ENCODE measurements at places on chromosomes 3 and 15.

GRCh38 chr3:126982126-126982470 lies 817 bp upstream of the PLXNA1 start:
- DNase-seq = peak; percentile 94

GRCh38 chr15:101120987-101121386 lies 130.9 kb downstream of the CHSY1 start:
- DNase-seq = no peak

DNA sequence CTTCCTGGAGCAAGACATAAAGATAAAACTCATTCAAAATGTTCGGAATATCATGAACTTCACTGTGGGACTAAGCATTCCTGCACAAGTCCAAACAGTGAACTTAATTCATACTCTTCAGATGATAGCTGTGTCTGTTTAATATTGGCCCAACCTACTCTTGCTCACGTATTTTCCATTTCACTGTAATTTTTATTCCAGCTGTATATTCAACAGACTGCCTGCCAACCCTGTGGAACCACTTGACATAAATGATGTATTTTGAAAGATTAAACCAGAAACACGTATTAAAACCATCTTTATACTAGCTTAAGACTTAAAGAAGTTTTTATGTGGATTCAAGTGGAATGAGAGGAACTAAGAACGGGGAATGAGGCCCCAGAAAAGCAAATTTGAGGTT lies 172.5 kb downstream of the TMEM108 start:
- no peak for DNase-seq

GRCh38 chr15:35629766-35630165 lies 83.8 kb upstream of the DPH6 start:
- DNase-seq = no peak

DNA sequence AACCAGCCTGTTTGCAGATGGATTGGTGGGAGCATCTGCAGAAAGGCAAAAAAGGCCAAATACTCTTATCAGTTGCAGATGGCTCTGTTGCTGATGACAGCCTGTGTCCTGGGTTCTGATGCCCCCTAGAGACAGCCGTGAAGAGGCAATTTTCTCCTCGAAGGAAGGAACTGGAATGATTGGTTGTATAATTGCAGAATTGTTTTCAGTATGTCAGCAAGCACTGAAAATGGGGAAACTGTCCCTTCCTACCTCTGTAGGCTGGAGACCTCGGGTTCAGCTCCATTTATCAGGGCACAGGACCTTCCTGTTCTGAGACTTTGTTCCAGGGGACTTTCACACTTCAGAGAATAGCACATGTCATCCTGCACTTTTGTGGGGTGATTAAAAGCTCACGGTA lies 103.0 kb downstream of the PGPEP1L start:
- peak; percentile 69 for DNase-seq

DNA sequence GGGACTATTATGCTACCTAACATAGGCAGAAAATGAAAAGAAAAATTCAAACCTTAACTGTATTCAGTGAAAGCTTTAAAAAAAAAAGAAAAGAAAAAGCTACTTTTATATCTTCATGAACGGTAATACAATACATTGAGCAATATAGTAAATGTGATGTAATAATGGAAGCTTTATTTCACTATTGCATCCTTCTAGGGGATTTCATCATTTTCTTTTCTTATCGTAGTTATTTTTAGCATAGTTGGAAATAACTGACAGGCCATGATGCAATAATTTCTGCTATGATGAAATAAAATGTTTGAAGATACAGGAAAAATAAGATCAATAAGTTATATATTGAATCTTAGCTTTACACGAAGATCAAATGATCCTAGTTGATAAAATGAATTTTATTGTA lies 40.3 kb upstream of the ZCWPW2 start:
- DNase-seq = peak; percentile 84

GRCh38 chr3:109995377-109995776 lies 658.0 kb upstream of the DPPA4 start:
- no peak for DNase-seq

DNA sequence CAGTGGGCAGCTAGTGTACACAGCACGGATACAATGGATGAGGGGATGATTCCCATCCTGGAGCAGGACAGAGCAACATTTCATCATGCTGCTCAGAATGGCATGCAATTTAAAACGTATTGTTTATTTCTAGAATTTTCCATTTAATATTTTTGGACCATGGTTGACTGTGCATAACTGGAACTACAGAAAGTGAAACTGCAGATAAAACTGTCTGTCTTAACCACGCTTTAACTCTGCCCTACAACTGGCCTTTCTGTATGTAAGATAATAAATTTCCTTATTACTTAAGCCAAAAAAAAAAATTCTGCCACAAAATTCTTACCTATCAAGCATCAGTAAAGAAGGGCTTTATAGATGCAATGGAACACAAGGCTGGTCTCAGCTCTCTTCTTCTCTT lies 33.4 kb downstream of the AP3S2 start:
- DNase-seq = no peak

GRCh38 chr3:114690911-114691310 lies 397.1 kb downstream of the TIGIT start:
- no peak for DNase-seq

DNA sequence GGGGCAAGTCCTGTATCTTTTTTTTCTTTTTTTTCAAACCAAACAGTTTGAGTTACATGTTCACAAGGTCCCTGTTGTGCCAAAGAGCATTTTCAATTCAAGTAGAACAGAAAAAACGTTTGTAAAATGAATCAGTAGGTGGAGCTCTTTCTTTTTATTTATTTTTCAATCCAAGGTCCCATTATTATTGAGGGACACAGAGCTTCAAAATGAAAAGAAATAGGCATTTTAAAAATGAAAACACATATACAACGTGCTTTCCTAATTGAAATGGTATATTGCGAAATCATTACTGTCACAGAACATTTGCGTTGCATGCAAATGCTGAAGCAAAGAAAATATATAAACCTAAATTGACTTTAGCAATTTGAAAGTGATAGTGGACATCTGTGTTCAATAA lies 711.0 kb downstream of the MECOM start:
- no peak for DNase-seq

GRCh38 chr3:139935016-139935865 lies at the start of gene CLSTN2:
Gene CLSTN2, plus strand, starts transcription at chr3:139935185.
- DNase-seq = peak; percentile 53

- no peak for DNase-seq
These were observed 266.2 kb downstream of the NLGN1 start for GRCh38 chr3:173663696-173664111.

GRCh38 chr15:59203008-59203407 lies 3.6 kb upstream of the LDHAL6B start:
- DNase-seq = no peak

GRCh38 chr15:38299216-38299615 lies 46.6 kb downstream of the SPRED1 start:
- DNase-seq = peak; percentile 37

- no peak for DNase-seq
These were observed 30.4 kb upstream of the RBP2 start for GRCh38 chr3:139506766-139507165.

DNA sequence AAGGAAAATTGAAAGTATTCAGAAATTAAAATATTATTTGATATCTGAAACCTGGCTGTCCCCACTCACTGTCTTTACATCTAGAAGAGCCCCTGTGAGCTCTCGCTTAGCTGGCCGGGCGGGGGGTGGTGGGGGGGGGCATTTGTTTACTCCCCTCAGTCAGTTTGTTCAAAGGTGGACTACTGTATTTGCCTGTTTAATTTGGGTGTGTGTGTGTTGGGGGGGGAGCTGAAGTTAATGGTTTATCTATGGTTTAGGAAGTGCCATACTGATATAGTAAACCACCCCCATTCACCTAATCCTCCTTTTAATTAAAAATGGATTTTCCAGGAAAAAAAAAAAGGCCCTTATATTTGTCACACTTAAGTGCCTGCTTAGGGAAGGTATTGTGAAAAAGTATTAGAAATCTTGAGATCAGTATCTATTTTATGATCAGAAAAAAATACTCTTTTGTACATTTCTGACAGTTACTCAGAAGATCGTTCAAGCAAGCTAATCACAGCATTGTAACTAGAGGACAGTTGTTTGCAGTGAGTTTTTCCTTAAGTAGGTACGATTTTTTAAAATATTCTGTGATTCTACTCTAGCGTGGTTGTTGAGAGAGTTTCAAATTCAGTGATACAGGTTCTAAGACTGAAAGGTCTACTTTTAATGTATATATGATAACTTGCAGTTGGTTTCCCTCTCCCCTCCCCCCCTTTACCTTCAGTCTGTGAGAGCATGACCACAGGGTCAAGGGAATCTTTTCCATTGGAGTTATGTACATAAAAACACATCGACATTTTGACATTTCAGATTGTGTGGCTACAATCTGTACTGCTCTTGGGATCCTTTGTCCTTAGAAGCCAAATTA lies 8.5 kb downstream of the NR2F2 start:
- no peak for DNase-seq

DNA sequence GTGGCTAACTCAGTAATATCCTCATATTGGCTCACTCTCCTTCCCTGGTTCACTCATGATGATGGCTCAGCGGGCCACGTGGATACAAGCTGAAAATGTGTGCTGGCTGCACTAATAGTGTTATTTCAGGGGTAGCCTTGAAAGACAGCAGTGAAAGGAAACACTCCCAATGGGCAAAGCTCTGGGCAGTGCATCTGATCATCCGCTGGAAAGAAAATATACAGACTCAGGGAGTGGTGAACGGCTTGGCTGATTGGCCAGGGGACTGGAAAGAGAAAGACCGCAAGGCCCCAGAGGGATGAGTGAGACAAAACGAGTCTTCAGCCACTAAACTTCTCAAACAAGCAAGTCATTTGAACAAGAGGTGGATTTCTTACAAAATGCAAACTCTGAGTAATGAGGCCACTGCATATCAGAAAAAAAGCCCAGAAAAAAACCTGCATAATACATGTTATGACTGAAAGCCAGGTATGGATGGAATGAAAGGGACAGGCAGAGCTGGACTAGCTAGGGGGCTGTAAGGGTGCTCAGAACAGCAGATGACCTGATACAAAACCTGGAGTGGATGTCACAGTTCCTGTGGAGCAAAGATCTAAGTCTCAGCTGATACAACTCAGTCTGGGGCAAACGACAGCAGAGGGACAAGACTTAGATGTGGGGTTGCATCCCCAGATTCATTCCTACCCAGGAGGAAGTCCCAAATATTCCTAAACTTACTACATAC lies 33.3 kb downstream of the CMTM6 start:
- no peak for DNase-seq

- no peak for DNase-seq
These were observed 7.0 kb downstream of the SCAMP5 start for GRCh38 chr15:75002398-75002797.

- no peak for DNase-seq
These were observed 31.9 kb downstream of the SMAD6 start for GRCh38 chr15:66733976-66734375.

DNA sequence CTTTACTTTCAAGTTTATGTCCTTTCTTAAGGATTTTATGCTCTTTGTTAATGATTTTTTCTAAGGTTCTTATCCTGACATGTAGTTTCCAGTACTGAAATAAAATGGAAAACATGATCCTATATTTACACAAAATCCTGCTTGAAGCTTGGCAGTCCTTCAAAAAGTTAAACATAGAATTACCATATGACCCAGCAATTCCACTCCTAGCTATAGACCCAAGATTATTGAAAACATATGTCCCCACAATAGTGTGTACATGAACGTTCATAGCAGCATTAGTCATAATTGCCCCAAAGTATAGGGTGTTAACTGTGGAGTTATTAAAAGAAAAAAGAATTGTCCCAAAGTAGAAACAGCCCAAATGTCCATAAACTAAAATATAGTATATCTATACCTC lies 33.2 kb downstream of the ITGB5 start:
- DNase-seq = no peak

- DNase-seq = no peak
These were observed 168.9 kb downstream of the CNTN3 start for GRCh38 chr3:74445541-74445940.

- DNase-seq = no peak
These were observed 278.3 kb downstream of the CHL1 start for GRCh38 chr3:474828-475227.

GRCh38 chr3:186151077-186151971 lies 42.4 kb upstream of the ETV5 start:
- DNase-seq = peak; percentile 70

- no peak for DNase-seq
These were observed 58.6 kb upstream of the LMOD3 start for GRCh38 chr3:69180869-69181591.

All from suppressor macrophage treated with lipopolysaccharide for 1 hour (primary cell).